Posterior vena cava (tissue), 2 donors: ENCODE measurements at places on chromosomes 6 and 20. TPM values are rescaled to one million over a fixed set of nuclear protein-coding genes. Genes with fewer than 3 reads are reported as not detected.
A peak's percentile ranks its signal among the peaks of the same experiment; 100 is the strongest.

DNA sequence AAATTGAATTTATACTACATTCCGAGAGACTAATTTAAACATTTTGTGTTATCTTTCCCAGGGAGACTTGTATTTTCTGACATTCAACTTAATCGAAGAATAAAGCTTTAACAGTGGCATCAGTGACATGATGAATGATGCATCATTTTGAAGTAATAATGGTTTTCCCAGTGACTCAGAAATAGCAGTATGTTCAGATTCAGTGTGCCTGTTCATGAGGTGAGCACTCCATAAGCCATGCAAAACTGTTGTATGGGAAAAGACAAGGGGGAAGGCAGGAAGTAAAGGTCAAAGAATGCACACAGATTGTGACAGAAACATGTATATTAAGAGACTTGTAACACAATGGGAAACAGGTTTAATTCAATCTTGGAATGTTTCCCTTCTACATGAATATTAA lies 1348.2 kb upstream of the GJE1 start:
- no peak for DNase-seq

DNA sequence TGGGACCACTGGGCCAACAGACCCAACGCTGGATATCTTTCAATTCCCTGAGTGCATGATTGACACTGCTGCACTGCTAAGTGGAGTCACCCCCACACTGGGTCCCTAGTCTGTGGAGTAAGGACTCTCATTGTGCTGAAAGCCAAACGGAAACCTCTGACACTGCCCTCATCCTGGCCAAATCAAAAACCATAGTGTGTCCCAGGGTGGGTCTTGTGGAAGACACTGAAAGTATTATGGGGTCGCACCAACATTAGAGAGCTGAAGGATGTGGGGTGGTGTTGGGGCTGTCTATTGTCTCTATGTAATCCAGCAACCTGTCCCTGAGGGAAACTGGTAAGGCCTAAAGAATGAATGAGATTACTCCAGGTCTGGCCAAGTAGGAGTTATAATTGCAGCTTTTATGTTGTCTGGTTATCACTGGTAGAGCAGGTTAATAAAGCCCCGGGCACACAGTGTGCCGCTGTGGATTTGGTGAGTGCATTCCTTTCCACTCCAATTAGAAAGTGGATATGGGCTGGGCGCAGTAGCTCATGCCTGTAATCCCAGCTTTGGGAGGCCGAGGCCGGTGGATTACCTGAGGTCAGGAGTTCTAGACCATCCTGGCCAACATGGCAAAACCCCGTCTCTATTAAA lies 57.9 kb downstream of the HLA-A start:
- no peak for DNase-seq

DCDC2 gene
- not detected for total RNA-seq

ENPP4 gene
- total RNA-seq: 11.7 TPM

GRCh38 chr6:147974376-147974775 lies 368.3 kb upstream of the SASH1 start:
- DNase-seq: no peak

DNA sequence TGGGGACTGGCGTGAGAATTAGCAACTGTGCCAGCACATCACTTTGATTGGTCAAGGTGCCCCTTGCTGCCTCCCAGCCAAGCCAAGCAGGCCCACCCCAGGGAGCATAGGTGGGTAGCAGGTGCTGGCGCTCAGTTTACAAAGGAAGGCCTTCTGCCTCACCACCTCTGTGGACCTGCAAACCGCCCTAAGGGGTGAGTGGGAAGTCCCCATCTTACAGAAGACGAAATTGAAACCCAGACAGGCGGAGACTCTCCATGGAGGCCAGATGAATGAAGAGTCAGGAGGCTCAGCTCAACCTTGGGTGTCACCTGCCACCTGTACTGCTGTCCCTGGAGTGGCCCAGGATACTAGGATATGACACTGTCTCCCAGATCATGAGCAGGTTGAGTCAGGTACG lies 21.5 kb upstream of the MAS1L start:
- no peak for DNase-seq

DNA sequence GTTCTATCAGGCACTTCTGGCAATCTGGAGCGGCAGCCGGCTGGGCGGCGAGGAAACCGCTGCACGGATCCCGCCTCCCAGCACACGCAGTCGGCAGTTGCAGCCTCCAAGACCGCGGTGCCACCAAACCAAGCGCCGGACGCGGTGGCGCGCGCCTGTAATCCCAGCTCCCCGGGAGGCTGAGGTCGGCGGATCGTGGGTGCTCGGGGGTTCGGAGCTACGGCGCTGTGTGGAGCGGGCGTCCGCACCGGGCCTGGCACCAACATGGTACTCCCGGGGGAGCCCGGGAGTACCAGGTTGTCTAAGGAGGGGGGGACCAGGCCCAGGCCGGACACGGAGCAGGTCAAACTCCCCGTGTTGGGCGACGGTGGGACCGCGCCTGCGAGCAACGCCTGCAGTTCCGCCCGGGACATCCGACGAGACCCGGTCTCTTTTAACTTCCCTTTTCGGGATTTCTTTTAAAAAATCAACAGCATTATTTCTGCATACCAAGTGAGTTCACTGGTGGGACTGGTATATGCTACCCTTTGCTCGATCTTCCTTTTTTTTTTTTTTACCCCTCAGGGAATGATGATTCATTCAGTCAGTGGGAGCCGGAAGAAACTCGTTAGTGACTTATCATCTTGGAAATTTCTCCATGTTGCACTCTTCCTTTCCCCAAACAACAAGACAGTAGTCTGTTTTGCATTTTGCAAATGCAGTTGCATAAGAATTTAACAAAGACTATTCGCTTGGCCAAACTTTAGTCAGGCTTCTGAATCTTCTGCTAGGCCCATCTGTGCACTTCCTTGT lies 27.6 kb downstream of the ZNF311 start:
- DNase-seq: no peak

DNA sequence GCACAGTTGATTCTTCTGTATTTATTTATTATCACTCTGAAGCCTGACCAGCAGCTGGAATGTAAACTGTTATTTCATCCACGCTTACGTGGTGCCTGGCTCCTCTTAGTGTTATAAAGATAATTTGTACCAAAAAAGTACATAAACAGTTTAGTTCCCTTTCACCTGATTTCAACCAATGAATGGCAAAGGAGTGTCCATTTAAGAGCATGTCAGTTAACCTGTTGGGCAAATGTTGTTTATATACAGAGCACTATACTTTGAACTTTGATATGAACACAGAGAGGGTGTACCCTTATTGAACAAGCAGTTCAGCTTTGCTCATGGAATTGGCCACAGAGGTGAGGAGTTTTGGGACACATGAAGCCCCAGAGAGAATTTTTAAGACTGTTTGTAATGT lies 7.2 kb upstream of the CTCFL start:
- DNase-seq: no peak

DNA sequence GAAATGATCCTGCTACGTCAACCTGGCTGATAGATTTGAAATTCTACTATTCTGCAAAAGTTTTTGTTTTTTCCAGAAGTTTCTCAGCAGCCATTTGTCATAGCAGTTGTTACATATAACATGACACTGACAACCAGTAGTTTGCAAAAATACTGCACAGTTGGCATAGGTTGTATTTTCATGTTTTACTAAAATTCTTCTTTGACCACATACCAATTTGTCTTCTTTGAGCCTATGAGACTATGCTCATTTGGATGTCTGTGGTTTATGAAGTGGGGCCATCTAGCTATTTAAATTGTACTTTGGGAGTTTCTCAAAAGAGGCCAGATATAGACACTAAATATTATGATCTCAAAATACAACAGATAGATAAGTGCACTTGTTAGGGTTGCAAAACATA lies 104.9 kb upstream of the PREP start:
- no peak for DNase-seq

STMND1 gene
- not detected for total RNA-seq

GRCh38 chr20:58543274-58543673 lies 28.1 kb upstream of the APCDD1L start:
- DNase-seq: no peak

DNA sequence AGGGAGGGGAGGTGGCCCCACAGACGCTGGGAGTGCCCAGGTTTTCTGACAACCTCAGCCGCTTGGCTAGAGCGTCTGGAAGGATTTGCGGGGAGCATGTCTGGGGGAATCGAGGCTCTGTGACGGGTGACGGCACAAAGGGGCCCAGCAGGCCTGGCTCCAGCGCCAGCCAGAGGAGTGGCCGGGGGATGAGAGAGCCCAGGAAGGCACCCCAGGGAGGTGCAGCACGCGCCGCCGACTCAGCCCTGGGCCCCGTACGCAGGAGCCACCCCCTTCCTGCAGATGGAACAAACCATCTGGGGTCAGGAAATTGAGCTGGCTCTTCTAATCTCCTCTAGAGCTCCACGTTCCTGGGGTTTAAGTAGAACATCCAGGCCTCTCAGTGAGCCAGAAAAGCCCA lies 5.9 kb upstream of the SLCO4A1 start:
- DNase-seq: peak; percentile 75

DNA sequence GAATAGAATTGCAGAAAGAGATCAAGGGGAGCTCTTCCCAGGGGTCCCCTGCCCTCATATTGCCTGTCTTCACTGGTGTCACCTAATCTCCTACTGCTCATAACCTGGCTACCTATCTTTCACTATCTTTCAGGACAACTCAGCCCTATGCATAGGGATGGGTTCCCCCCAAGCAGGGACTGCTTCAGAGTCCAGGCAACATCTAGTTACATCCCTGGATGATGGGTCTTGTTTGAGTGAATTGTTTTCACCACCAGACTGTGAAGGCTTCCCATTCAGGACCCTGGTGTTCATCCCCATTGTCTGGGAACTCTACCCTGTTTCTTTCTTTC lies 850 bp upstream of the HECA start:
- no peak for DNase-seq

- DNase-seq: no peak
These were observed 155.1 kb downstream of the EYA2 start for GRCh38 chr20:47049771-47050170.

SLC22A2 gene
- total RNA-seq: 0.43 TPM

GRCh38 chr6:112298816-112299281 lies 44.5 kb upstream of the LAMA4 start:
- no peak for DNase-seq

- no peak for DNase-seq
These were observed 292.4 kb downstream of the THBS2 start for GRCh38 chr6:168961264-168961656.

- no peak for DNase-seq
These were observed 22.8 kb downstream of the KIF13A start for GRCh38 chr6:17964633-17965032.

PNLDC1 gene
- total RNA-seq: not detected

NKAIN2 gene
- 0.81 TPM for total RNA-seq

- no peak for DNase-seq
These were observed 5.9 kb downstream of the CMTR1 start for GRCh38 chr6:37438930-37439329.

DNA sequence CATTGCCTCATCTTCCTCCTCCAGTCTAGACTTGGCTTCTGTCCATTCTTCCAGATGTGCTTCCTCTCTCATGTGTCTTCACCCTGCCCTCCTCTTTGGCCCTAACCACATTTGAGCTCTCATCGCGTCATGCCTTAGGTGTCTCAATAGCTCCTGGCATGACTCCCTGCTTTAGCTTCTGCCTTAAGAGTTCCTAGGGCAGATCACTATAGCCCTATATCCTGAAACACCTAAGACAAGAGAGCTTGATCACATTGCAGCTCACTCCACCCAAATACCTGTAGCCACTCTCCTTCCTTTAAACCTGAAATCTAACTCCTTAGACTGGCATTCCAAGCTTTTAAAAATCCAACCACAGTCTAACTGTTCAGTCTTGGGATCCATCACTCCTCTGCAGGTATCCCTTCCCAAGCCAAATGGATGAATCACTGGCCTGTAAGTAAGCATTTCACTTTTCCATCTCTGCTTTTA lies 69.0 kb upstream of the STXBP5 start:
- no peak for DNase-seq

EYA4 gene
- 0.95 TPM for total RNA-seq

DNA sequence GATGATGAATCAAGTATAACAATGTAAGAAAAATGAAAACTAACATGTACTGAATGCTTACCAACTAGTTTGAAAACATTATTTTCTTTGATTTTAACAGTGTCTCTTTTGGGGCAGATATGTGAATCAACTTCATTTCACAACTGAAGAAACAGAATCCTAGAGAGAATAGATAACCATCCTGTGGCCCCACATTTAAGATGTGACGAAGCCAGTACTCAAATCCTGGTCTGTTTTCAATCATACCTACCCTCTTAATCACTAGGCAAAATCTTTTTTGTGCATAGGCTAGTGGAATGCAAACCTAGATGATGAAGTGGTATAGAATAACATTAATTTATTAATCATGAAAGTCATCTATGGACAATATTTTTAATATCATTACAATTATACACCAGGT lies 371.6 kb upstream of the EPHA7 start:
- no peak for DNase-seq

GRCh38 chr20:40230486-40230885 lies 458.6 kb downstream of the MAFB start:
- DNase-seq: no peak

DNA sequence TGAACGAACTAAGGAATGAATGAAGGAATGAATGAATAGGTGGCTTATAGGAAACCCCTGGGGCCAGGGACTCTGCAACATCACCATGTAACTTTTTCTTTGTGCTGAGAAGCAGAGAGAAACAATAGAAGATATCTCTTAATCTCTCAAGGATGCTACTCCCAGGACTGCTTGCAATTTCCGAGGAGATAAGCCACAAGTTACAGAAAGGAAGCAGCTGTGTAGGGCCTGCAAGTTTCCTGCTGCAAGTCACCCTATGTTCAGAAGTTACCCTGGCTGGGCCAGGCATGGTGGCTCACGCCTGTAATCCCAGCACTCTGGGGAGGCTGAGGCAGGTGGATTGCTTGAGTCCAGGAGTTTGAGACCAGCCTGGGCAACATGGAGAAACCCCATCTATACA lies 7.3 kb upstream of the MAVS start:
- DNase-seq: no peak
